Right atrium auricular region (tissue), 2 donors: ENCODE measurements at places on chromosomes 3 and 15. TPM values are rescaled to one million over a fixed set of nuclear protein-coding genes. Genes with fewer than 3 reads are reported as not detected.

GRCh38 chr3:177185035-177185574 is 12.2 kb downstream of the TBL1XR1 start:
- no peak overlapping the region for H3K27ac ChIP-seq
- no peak for DNase-seq
- no peaks in the 10 kb centered on the region for H3K36me3 ChIP-seq
- H3K4me3 ChIP-seq: no peak overlapping the region
- no peaks in the 10 kb centered on the region for H3K4me1 ChIP-seq

TRMT10C gene
- total RNA-seq: 22.8 TPM

- no peak overlapping the region for H3K4me3 ChIP-seq
- no peaks in the 10 kb centered on the region for H3K27me3 ChIP-seq
- H3K4me1 ChIP-seq: no peaks in the 10 kb centered on the region
- no peaks in the 10 kb centered on the region for H3K36me3 ChIP-seq
These were observed 12.2 kb upstream of the IFT57 start for GRCh38 chr3:108234387-108234957.

DNA sequence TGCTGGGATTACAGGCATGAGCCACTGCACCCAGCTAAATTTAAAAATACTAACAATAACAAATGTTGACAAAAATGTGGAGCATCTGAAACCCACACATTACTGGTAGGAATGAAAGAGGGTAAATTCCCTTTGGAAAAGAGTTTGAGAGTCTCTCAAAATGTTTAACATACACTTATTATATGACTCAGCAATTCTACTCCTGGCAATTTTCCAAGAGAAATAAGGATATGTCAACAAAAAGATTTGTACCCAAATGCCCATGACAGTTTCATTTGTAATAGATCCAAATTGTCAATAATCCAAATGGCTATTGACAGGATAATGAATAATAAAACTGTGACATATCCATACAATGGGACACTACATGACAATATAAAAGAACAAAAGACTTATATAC is 9.0 kb downstream of the HCLS1 start:
- H3K27me3 ChIP-seq: no peaks in the 10 kb centered on the region
- H3K4me1 ChIP-seq: no peaks in the 10 kb centered on the region
- no peak overlapping the region for H3K4me3 ChIP-seq
- DNase-seq: no peak

DNA sequence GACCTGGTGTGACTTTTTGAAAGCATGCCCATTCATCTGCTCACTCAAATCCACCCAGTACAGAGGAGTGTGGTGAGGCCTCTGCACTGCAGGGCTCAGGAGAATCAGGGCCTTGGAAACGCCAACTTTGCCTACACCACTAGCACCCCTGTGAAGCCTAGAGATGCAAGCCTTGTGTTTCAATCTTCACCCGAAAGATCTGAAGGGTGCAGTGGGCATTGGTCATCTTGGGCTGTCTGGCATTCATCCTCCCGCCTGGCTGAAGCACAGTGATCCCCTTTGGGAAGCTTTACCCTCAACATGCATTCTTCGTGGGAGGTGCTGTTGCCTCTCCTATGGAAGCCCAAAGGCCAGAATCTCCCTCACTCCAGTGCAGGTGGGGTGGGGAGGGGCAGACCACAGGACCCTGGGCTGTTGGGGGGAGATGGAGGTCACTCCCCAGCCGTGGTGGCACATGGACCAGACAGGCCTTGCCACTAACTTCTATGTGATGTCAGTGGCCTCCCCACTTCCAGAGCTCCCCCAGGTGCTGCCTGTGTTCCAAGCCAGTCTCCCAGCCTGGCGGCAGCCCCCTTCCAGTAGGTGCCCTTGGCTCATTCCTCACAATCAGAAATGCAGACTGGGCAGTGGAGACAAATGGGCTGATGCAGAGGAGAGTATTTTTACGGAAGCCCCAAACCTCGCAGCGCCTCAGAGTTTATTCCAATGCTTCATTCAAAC is 92.5 kb downstream of the ADAMTS17 start:
- H3K4me3 ChIP-seq: no peak overlapping the region
- no peaks in the 10 kb centered on the region for H3K36me3 ChIP-seq
- DNase-seq: no peak
- H3K27me3 ChIP-seq: no peaks in the 10 kb centered on the region
- no peak overlapping the region for H3K27ac ChIP-seq
- no peaks in the 10 kb centered on the region for H3K4me1 ChIP-seq

GRCh38 chr3:141505166-141505565 is 18.3 kb downstream of the RASA2 start:
- no peak overlapping the region for H3K27ac ChIP-seq
- no peaks in the 10 kb centered on the region for H3K4me1 ChIP-seq
- H3K27me3 ChIP-seq: no peaks in the 10 kb centered on the region
- no peaks in the 10 kb centered on the region for H3K36me3 ChIP-seq
- DNase-seq: no peak

DNA sequence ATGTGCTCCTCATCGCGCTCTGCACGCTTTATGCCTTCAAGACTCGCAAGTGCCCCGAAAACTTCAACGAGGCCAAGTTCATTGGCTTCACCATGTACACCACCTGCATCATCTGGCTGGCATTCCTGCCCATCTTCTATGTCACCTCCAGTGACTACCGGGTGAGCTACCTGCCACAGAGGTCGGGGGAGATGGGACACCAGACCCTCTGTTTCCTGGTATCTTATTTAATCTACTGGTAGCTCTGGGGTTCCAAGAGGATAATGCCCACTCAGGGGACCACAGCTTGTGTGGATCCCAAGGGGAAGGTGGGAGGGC is 9.1 kb downstream of the GRM2 start:
- H3K27me3 ChIP-seq: no peaks in the 10 kb centered on the region
- no peak overlapping the region for H3K27ac ChIP-seq
- no peak for DNase-seq
- H3K36me3 ChIP-seq: no peaks in the 10 kb centered on the region
- H3K4me1 ChIP-seq: no peaks in the 10 kb centered on the region

HESX1 gene
- total RNA-seq: 1.2 TPM

FGF7 gene
- 27.2 TPM for total RNA-seq

- H3K4me1 ChIP-seq: peaks cover 37% of the 10 kb centered on the region
- peak overlapping the region; percentile 56 for H3K27ac ChIP-seq
- peak; percentile 77 for DNase-seq
- no peaks in the 10 kb centered on the region for H3K36me3 ChIP-seq
These were observed 11.0 kb downstream of the ETV5 start for GRCh38 chr3:186097663-186098451.

DNA sequence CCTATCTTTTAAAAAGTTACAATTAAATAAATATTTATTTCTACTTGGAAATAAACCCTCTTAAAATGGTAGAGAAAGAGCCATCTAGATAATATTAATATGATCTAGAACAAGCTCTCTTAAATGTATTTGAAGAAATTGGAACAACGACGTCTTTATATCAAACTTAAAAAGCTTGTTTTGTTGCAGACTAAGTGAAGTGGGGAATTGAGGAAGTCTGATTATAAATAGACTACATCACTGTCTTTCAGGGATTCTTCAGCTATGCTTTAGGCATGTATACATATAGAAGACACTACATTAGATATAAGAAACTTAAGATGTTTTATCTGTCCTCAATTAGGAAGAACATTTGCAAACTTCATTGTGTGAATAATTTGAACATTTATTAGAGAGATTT is 1.8 kb downstream of the BCHE start:
- H3K27me3 ChIP-seq: no peaks in the 10 kb centered on the region
- no peaks in the 10 kb centered on the region for H3K4me1 ChIP-seq
- H3K27ac ChIP-seq: no peak overlapping the region
- H3K4me3 ChIP-seq: peak overlapping the region; percentile 7
- H3K36me3 ChIP-seq: no peaks in the 10 kb centered on the region

- no peak overlapping the region for H3K4me3 ChIP-seq
- no peaks in the 10 kb centered on the region for H3K36me3 ChIP-seq
- H3K4me1 ChIP-seq: no peaks in the 10 kb centered on the region
- no peak overlapping the region for H3K27ac ChIP-seq
- H3K27me3 ChIP-seq: no peaks in the 10 kb centered on the region
These were observed 381.2 kb downstream of the RSL24D1 start for GRCh38 chr15:54815556-54815955.

SEC61A1 gene
- 109 TPM for total RNA-seq

NBEAL2 gene
- 15.3 TPM for total RNA-seq

GRK7 gene
- total RNA-seq: not detected

DNA sequence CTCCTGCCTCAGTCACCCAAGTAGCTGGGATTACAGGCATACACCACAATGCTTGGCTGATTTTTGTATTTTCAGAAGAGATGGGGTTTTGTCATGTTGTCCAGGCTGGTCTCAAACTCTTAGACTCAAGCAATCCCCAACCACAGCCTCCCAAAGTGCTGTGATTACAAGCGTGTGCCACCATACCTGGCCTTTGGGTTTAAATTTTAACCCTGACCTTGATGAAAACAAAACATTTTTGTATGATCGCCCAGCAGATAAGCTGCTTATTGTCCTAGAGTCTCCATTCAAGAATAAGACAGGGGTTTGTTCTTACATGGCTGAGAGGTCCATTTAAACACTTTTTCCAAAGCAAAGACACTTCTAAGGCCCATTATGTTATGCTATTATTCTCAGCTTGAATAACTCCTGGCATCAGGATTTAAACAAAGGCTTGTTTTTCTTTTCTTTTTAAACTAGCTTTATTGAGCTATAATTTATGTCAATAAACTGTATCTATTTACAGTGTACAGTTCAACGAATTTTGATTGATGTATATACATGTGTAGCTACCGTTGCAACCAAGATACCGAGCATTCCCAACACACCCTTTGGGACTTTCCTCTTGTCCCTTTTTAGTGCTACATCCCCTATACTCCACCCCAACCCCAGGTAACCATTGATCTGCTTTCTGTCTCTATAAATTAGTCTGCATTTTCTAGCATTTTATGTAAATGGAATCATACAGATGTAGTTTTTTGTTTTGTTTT is 1.4 kb upstream of the MUC13 start:
- H3K27me3 ChIP-seq: no peaks in the 10 kb centered on the region
- no peak overlapping the region for H3K27ac ChIP-seq
- no peak for DNase-seq
- H3K36me3 ChIP-seq: no peaks in the 10 kb centered on the region

DNA sequence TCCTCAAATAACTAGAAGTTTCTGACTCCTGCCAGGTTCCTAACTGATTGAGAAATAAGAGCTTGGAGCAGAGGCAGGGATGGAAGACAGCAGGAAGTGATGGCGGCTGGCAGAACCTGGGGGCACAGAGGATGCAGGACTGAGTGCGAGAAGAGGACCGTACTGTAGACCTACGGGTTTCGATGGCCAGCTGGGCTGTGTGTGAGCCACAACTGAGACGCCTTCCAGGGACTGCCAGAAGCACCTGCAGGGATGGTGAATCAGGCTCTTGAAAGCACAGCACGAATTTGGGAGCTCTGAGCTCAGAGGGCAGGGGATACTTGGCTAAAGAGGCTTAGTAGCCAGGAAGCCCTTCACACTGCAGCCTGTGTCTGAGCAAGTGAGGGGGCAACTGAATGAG is 165.6 kb downstream of the ABHD5 start:
- H3K27me3 ChIP-seq: no peaks in the 10 kb centered on the region
- H3K4me1 ChIP-seq: no peaks in the 10 kb centered on the region
- H3K27ac ChIP-seq: no peak overlapping the region
- no peak overlapping the region for H3K4me3 ChIP-seq
- H3K36me3 ChIP-seq: no peaks in the 10 kb centered on the region
- DNase-seq: no peak

DNA sequence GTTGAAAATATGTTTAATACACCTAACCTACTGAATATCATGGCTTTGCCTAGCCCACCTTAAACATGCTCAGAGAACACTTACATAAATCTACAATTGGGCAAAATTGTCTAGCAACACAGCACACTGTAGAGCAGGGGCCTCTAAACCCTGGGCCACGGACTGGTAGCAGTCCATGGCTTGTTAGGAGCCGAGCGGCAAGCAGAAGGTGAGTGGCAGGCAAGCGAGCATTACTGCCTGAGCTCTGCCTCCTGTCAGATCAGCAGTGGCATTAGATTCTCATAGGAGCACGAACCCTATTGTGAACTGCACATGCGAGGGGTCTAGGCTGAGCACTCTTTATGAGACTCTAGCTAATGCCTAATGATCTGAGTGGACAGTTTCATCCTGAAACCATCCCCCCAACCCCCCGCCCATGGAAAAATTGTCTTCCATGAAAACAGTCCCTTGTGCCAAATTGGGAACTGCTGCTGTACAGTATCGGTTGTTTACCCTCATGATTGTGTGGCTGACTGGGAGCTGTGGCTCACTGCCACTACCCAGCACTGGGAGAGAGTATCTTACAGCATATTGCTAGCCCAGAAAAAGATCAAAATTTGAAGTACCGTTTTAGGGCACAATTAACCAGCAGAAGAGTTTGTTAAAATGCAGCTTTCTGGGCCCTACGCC is 26.1 kb downstream of the CMSS1 start:
- no peak for DNase-seq
- no peak overlapping the region for H3K4me3 ChIP-seq
- no peaks in the 10 kb centered on the region for H3K27me3 ChIP-seq
- no peaks in the 10 kb centered on the region for H3K36me3 ChIP-seq

KLF15 gene
- 55.1 TPM for total RNA-seq

DNA sequence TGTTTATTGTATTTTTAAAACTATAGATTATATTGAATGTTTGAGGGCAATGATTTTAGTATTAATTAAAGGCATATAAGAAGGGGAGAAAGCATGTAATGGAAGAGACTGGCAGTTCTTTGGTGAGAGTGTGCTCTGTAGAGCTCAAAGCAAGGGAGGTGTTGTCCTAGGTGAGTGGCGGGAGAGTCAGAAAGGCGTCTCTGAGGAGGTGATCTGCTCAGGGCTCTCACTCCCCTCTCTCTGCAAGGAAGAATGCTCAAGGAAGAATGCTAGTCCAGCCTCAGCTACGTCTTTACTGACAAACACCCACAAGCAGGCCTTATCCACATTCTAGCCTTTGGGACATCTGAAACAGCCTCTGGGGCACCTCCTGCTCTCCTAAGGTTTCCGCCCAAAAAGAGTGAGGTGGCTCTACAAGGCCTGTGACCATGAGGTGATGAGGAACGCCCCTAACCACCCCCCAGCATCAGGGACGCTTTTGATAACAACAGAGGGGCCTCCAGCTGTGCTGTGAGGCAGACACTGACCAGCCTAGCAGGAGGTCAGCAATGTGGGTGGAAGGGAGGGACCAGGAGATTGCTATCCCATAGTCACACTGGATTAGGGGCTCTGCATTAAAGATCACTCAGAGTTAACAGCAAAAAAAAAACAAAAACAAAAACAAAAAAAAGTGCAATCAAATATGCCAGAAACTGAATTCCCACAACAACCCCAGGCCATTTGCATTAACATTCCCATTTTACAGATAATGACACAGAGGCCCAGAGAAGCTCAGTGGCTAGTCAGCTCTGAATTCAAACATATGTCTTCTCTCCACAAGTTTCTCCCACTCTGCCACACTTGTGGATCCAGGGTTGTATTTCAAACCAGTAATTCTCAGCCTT is 202.2 kb upstream of the CTNNB1 start:
- no peak overlapping the region for H3K27ac ChIP-seq
- H3K4me1 ChIP-seq: peaks cover 21% of the 10 kb centered on the region

GRCh38 chr15:85598219-85598618 is 196.5 kb downstream of the KLHL25 start:
- peaks cover 47% of the 10 kb centered on the region for H3K4me1 ChIP-seq
- H3K27me3 ChIP-seq: no peaks in the 10 kb centered on the region
